ENCODE measurements at places on chromosomes 7 and 10.

GRCh38 chr10:1603181-1603580 is 134.1 kb downstream of the ADARB2 start:
- no peak for DNase-seq

DNA sequence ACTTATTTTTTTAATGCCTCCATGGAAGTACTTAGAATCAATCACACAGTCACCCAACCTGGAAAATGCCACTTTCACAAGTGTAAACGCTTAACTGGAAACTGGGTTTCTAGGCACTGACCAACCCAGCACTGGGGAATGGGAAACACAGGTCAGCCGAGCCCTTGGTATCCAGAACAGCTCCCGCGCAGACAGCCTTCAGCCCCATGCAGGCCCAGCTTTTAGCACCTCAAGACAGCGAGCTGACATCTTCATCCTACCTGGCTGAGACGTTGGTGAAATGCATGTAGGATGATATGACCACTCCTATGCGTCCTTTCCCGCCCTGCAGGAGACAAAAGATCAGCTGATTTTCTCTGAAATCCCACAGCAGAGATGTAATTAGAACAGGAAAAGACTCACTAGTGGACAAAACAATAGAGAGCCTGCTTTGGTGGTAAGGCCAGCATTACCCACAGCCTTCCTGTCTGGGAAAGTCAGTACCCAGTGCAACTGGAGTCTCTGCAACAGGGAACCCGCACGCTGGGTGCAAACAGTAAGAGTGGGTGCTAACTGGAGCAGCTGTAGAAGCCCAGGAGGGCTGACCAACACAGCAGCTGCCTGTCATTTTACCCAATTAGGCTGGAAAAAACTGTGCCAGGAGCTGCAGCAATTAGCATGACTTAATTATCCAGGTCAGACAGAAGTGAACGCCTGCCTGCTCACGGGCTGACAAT is 153.7 kb downstream of the TNS3 start:
- DNase-seq = no peak

- no peak for DNase-seq
Observed at GRCh38 chr10:72308320-72308987, 34.7 kb downstream of the DDIT4 start.

DNA sequence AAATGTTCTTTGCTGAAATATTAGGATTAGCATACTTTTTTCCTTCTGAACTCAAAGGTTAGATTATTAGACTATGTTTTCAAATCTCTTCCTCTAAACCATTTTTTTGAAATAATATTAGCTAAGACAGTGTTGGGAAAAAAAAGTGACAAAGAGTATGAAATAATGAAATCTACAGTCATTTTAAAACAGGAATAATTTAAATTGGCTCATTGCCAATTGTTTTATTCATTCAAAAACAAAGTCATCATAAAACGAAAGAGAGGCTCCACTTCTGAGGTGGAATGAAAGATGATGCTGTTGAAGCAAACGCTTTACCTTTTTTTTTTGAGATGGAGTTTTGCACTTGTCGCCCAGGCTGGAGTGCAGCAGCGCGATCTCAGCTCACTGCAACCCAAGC is 51.2 kb downstream of the RNF32 start:
- DNase-seq = no peak

- no peak for DNase-seq
Observed at GRCh38 chr7:112416127-112416526, 34.1 kb upstream of the IFRD1 start.

- DNase-seq = no peak
Observed at GRCh38 chr10:1454428-1454827, 282.9 kb downstream of the ADARB2 start.

DNA sequence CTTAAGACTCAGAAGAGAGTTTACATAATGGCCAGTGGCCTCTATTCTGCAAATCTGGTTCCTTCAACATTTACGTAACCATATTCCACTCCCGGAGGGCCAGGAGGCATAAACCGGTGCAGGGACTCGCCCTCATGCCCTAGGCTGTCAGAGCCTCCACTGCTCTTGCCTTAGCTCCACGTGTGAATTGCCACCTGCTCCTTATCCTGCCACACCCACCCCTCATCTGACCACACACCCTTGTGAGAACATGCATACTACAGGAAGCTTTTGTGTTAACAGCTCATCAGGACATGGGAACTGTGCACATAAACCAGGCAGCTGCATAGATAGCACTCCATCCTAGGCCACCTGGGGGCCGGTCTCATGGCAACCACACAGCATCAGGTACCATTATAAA is 146.7 kb upstream of the PFKP start:
- no peak for DNase-seq

DNA sequence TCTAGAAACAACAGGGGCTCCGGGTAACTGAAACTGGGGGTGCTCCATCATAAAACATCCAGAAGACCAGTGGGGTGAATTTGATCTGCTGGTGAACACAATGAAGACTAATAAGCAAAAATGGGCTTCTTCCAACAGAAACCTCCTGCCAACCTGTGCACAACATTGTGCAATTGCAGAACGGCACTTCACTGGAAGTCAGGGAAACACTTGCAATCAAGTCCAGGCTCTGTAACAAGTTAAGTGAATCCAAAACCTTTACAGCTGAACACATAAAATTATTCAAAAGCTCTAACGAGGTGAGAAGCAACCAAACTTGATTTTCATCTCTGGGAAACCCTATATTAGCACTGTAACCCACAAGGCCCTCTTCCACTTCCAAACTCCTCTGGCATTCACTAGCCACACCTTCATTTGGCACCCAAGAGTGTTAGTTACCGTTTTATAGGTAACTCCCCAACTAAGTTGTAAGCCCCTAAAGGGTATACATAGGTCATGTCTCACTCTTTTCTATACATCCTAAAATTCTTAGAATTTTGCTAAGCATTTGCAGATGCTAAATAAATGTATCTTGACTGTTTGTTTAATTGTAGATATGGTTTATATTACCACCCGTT is 22.0 kb downstream of the IMMP2L start:
- no peak for DNase-seq

DNA sequence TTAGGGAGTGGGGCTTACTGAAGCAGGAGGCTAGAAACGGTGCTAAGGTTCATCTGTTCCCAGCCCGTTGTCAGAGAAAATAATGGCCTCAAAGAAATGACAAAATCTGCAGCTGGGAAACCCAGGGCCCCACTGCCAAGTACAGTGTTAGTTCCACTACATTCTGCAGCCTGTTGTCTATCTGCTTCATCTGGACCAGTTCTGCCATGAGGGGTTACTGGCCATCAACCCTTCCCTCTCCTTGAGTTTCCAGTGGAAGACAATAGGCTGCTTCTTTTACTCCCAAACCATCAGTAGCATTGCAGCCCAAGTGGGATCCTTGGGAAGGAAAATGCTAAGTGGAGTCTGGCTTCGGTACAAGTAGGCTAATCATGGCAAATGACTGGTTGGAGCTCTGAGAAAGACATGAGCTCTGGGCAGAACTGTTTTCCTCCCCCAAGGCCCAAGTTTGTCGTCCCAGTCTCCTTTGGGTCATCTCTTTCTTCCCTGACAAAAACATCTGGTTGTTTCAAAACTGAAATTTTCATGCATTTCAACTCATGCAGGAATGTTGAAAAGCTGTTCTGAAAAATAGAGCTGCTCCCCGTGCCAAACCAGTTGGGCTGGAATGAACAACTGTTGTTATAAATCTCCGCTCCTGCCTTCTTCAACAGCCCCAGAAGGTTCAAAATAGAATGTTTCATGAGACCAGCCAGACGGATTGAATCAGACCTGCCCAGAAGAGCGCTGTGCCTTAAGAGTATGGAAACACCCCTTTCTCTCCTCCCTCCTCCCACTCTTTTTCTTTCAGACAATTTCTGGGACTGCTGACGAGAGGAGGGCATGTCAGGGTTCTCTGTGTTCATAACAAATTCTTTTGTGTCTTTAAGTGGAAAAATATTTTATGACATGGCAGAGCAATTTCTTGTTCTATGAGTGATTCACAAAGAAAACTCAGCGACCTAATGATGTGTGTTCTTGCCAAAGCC is 116.6 kb downstream of the RAB18 start:
- no peak for DNase-seq

GRCh38 chr10:124152139-124153022 is 59.0 kb upstream of the CHST15 start:
- no peak for DNase-seq

DNA sequence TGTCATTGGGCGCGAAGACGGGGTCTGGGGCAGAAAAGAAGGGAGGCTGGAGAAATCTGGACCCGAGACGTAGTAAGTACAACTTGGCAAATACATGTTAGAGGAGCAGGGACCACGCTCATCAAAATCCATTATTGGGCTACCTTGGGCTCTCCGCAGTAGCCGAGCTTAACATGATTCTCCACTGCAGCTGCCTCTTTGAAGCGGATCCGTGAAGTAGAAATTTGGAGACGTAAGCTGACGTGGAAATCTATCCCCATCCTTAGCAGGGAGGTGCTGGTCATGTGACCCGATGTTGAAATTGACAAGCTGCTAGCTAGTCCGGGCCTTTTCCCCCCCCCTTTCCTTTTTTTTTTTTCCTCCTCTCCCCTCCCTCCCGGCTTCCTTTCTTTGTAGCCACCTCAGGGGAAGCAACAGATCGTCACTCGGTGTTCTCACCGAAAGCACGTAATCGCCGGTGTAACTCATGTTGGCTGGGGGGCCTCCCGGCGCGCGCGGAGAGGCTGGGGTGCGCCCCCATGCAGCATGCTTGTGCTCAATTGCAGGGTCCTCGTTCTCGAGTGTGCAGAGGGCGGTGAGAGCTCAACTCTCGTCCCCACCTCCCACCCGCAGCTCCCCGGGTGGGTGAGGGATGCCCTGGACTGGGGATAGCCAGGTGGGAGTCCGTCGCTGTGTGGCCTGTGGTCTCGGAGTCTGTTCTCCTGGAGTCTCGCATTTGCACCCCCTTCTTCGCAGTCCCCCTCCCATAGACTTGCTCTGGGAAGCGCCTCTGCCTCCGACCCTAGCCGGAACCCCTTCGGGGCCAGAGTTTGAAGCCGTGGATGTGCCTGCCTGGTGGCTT is at the start of gene HOXA11:
TSS of gene HOXA11 (minus strand) at position 220 of the 841 bp plus-strand sequence. CDS start at position 132, 88 bp downstream.
- no peak for DNase-seq

DNA sequence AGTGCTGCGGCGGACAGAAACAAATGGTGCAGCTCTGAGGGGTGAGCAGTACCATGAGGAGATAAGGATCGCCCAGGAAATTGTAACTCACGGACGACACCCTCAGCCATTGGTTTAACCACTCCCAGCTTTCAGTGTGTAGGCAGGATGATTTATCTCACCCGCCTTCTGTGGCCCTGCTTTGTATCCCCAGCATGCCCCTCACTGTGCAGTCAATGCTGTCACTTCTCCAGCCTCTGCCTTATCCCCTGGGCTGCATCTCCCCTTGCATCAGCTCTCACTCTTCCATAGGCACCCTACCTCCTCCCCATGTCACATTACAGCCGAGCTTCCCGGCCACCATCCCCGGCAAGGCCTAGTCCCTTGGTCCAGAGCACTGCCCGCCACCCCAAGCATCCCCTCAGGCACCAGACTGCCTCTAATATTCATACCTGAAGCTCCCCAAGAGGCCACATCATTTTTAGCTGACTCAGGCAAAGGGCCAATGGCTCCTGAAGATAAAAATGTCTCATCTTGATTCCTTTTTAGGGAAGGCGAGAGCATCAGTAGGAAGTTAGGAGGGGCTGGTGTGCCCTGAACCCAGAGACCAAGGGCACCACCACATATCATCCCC is 77.1 kb downstream of the CARD11 start:
- DNase-seq = no peak

GRCh38 chr7:73888959-73889358 is 28.0 kb downstream of the TMEM270 start:
- DNase-seq = no peak

- DNase-seq = no peak
Observed at GRCh38 chr7:91940171-91940570, 491 bp upstream of the AKAP9 start.

- DNase-seq = no peak
Observed at GRCh38 chr10:110081911-110082310, 74.1 kb downstream of the ADD3 start.

DNA sequence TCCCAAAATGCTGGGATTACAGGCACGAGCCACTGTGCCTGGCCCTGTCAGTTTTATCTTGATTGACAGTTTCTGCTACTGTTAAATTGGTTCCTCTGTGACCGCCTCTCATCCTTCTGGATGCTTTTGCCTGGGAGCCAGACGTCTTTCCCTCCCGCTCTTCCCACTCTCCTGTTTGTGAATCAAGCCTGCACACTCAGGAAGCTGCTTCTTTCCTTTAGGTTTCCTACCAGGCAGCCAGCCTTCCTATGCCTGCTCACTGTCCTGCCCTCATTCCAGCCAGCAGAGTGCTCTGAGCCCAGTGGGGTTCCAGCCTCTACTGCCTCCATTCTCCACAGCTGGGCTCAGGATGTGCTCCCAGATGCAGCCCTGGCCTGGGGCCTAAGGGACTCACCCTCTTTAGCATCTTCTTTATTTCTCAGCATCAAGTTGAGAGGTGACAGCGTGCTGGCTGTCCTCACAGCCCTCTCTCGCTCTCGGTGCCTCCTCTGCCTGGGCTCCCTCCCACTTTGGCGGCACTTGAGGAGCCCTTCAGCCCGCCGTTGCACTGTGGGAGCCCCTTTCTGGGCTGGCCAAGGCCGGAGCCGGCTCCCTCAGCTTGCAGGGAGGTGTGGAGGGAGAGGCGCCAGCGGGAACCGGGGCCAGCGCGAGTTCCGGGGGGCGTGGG is 5.1 kb downstream of the SH2D4B start:
- no peak for DNase-seq

GRCh38 chr10:83760142-83760541 is 379.2 kb upstream of the GHITM start:
- DNase-seq = no peak

- DNase-seq = no peak
Observed at GRCh38 chr10:17233286-17233991, 5.4 kb downstream of the VIM start.
